ENCODE measurements at places on chromosomes 16 and 17.

- no peak for DNase-seq
Measured at GRCh38 chr17:60641126-60641525, 36.5 kb upstream of the BCAS3 start.

DNA sequence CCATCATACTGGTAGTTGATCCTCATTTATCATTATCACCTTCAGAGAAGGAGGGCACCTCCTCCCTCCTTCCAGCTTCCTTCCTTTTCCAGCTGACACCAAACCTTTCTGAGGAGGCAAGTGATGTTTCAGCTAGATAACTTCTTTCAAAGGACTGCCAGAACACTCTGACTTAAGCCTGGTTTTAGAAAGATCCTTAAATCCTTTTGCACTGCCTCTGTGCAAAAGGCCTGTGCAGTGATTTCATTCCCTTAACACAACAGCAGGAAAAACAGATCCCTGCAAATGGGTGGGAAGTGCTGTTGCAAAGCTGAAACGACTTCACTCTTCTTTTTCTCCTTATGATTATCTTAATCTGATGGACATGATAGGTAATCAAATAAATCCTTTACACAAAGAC is 7.1 kb upstream of the KRT23 start:
- DNase-seq, result no peak

GRCh38 chr17:65057531-65058090 is 1.1 kb upstream of the GNA13 start:
- no peak for DNase-seq

GRCh38 chr17:67245073-67245693 is at the start of gene HELZ:
Gene HELZ (minus strand): TSS chr17:67245196. CDS start chr17:67218804, 26,392 bp downstream.
- DNase-seq, result peak; percentile 64

GRCh38 chr17:28505986-28506665 is at the start of gene FOXN1:
Gene FOXN1 (plus strand): TSS chr17:28506348. CDS start chr17:28523970, 17,622 bp downstream.
- DNase-seq, result no peak

DNA sequence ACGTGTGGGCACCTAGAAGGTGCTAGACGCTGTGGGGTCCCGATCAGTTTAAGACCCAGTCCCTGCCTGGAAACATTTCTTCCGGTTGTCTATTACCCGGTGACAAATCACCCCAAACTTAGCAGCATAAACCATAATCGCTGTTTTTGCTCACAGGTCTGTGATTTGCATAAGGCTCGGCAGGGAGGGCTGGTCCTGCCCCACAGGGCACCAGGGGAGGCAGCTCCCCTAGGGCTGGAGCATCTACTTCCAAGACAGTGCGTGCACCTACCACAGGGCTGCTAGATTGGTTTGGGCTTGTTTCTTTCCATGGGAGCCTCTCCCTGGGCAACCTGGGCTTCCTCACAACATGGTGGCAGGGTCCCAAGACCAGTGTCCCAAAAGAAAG is 214.5 kb upstream of the CIBAR2 start:
- DNase-seq, result no peak

DNA sequence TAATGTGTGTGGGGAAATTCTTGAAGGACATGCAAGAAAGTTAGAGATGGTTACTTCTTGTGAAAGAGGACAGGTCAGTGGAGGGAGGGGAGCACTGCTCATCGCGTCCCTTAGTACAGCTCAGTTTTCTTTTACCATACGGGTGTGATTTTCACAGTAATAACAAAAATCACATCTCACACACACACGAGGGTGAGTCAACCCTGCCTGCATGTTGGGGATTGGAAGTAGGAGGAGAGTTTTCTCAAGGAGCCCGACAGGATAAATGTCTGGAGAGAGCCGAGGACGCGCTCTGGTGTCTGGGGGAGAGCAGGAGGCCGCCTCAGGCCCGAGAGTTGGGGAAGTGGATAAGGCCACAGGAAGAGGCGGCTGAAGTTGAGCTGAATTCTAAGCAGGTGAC is 16.4 kb downstream of the PLCD3 start:
- DNase-seq, result no peak

- no peak for DNase-seq
Measured at GRCh38 chr17:66514227-66514806, 211.9 kb downstream of the PRKCA start.

DNA sequence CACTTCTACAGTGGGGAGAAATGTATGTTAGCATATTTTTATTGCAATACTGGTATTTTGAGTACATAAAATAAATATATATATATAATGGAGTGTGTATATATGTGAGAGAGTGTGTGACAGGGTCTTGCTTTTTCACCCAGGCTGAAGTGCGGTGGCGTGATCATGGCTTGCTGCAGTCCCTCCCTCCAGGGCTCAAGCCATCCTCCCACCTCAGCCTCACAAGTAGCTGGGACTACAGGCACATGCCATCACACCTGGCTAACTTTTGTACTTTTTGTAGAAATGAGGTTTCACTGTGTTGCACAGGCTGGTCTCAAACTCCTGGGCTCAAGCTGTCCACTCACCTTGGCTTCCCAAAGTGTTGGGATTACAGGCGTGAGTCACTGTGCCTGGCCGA is 4.1 kb downstream of the CYLD start:
- DNase-seq, result no peak

- DNase-seq, result no peak
Measured at GRCh38 chr16:57390636-57391295, 13.8 kb upstream of the CCL17 start.

GRCh38 chr17:41681776-41682175 is 6.9 kb upstream of the EIF1 start:
- DNase-seq, result no peak

DNA sequence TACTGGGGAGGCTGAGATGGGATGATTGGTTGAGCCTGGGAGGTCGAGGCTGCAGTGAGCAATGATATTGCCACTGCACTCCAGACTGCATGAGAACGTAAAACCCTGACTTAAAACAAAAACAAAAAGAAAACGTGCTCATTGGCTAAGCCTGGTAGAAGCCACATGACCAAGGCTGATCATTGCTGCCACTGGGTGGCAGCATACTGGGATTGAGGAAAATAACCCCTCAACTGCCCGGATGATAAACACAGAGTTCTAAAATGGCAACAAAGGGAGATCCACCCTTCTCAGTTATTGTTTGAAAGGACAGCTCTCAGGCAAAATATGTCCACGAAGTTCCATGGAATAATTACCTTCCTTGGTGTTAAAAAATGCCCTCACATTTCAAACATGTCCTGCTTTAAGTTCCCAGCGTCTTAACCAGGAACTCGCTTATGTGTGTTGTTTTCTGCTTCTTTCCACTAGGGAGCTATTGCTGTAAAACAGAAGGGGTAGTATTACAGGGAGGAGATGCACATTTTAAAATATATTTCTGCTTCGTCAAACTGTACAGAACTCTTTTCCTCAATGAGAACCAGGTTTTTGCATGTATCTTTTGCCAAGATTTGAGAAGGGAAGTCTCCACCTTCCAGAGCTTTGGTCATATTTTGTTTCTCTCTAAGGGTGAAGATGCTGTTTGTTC is 675.3 kb downstream of the MAF start:
- DNase-seq, result no peak

- DNase-seq, result no peak
Measured at GRCh38 chr17:36946726-36947091, 2.0 kb upstream of the AATF start.

DNA sequence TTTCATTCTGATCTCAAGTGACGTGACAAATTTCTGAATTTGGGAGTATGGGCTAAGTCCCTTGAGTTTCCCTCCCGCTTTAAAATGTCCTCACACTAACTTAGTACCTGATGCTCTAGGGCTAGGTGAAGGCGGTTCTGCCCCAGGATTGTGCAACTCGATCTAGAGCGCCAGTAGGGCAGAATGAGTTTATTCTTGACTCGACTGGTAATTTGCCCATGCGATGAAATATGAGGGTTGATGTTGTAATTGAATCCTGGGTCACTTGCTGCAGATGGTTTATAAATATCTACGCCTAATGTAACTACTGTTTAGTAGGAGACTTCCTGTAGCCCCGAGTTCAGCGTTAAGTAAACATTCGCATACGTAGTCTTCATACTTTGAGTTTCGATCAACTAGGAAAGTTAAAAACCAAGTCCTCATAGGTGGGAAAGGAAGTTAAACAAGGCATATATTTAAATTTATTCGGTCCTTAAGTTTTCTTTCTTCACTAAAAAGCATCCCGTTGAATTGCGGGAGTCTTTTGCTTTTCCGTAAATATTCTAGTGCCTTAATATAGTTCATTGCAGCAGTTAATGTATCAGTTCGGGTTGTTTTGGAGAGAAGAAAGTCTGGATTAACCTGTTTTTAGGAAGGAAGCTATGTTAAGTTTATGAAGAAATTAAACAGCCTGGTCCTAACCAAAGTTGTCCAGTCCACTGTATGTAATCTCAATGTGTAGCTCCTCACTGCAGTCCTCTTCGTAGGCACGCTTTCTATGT is 1.6 kb downstream of the CTCF start:
- no peak for DNase-seq

DNA sequence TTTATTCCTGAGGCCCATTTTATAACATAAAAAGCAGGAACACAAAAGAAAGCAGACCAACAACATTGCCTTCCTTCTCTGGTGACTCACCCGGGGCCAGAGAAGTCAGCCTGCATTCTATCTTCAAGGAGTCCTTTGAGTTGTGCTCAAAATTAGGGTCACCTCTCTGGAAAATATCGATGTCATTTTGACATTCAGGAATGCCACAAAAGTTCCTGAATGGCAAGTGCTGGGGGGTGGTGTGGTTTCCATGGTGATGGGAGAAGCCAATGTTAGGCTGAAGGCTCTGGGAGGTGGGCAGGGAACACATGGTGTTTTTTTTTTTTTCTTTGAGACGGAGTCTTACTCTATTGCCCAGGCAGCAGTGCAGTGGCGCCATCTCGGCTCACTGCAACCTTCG is 159.6 kb downstream of the HAPSTR1 start:
- no peak for DNase-seq

GRCh38 chr17:58688521-58688920 is 3.3 kb downstream of the TEX14 start:
- DNase-seq, result no peak
